ENCODE measurements at places on chromosomes 13 and 19.

GRCh38 chr19:46197314-46198070 lies 32.0 kb upstream of the IGFL1 start:
- DNase-seq: no peak

DNA sequence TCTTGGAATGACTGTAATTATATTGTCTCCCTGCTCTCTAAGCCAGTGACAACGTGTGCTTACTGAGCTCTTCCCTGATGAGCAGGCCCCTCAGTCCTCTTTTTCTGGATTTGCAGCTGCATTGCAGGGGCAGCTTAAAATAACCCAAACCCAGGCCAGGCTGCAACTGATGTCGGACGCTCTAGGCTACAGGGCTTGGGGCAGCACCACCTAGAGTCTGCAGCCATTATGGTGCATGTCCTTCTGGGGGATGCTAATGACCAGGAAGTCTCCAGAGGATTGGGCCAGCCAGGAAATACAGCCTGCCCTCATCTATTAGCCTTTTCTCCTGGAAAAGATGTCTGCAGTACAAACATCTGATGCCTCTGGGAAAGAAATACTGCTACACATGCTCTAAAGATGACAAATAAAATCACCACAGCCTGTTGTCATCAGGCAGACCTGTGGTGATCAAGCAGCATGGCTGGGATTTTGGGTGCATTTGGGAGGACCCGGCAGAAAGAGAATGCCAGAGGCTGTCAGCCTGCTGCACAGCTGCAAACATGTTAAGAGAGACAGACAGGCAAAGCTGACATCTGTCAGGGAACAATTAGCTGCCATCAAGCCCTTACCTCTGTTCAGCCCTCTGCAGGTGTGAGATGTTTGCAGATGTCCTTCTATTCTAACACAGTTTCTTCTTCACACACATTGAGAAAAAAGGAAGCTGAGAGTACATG lies 51.8 kb downstream of the CCDC70 start:
- no peak for DNase-seq

GRCh38 chr13:98460516-98460915 lies 116.4 kb downstream of the STK24 start:
- DNase-seq: no peak

DNA sequence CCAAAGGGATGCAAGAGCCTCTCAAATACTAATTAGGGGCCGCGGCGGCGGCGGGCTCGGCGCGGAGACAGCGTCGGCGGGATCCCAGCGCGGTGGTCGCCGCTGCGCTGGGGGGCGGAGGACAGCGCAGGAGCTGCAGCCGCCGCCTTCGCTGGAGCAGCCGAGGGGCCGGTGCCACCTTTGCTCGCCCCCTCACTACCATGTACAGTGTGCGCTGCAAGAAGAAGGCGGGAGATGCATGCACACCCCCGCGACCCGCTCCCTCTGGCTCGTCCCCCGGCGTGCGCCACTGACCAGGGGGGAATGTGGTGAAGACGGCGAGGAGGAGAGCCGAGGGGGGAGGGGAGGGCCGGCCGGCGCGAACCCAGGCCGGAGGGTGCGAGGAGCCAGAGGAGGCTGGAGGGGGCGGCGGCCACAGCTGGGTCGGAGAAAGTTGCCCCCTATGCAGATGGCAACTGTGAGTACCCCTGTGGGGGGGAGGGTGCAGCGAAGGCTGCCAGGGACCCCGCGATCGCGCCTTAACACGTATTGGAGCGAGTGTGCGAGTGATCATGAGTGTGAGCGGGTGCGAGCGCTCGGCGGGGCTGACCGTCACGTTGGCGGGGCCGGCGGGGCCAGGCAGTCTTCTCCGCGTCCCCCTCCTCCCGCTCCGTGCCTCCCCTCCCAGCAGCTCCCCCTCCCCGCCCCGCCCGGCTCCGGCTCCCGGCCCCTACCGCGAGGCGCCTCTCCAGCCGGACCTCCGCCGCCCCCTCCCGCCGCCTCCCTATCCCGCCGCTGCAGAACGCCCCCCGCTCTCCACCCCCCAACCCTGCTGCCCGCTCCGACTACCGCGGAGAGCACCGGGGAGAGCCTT lies 808 bp downstream of the SLITRK5 start:
- no peak for DNase-seq

GRCh38 chr13:94710881-94711560 lies 1.3 kb downstream of the SOX21 start:
- DNase-seq: no peak

Data from keratinocyte (primary cell).